Aorta (tissue), 5 donors: ENCODE measurements at places on chromosomes 2 and 18. TPM values are rescaled to one million over a fixed set of nuclear protein-coding genes. Genes with fewer than 3 reads are reported as not detected.

Gene PROM2
- 1.4 TPM for total RNA-seq

Gene MOGAT1
- total RNA-seq = not detected

Gene TMEM200C
- 0.15 TPM for total RNA-seq

Gene DPP10
- not detected for total RNA-seq

Gene MAL
- 1.2 TPM for total RNA-seq

Gene GLI2
- 18.5 TPM for total RNA-seq

Gene POMC
- 1.2 TPM for total RNA-seq

Gene SLC14A1
- 33.1 TPM for total RNA-seq

Gene TMEM182
- total RNA-seq = 1.6 TPM

Gene LRRTM4
- total RNA-seq = 2.7 TPM

Gene LBX2
- total RNA-seq = 0.87 TPM

Gene ALKAL2
- total RNA-seq = 14.3 TPM

Gene IL18R1
- total RNA-seq = 11.0 TPM

Gene IL36B
- total RNA-seq = not detected

Gene ZNF892
- 4.3 TPM for total RNA-seq

Gene TWIST2
- 16.4 TPM for total RNA-seq

Gene CACNB4
- total RNA-seq = 14.3 TPM

Gene TEX44
- not detected for total RNA-seq

Gene ABCB11
- total RNA-seq = not detected

Gene IL1F10
- not detected for total RNA-seq

Gene RAB6C
- total RNA-seq = not detected

Gene ABCG5
- total RNA-seq = not detected

Gene GAREM1
- total RNA-seq = 24.0 TPM

Gene RAB27B
- 0.39 TPM for total RNA-seq

Gene SNTG2
- total RNA-seq = 4.5 TPM
